Stimulated activated CD4-positive, alpha-beta T cell treated with anti-CD3 and anti-CD28 coated beads, Interleukin-1b, Interleukin-23, amount 100 ng/mL, for 4 hours (primary cell): ENCODE measurements at places on chromosomes 3 and 15.

DNA sequence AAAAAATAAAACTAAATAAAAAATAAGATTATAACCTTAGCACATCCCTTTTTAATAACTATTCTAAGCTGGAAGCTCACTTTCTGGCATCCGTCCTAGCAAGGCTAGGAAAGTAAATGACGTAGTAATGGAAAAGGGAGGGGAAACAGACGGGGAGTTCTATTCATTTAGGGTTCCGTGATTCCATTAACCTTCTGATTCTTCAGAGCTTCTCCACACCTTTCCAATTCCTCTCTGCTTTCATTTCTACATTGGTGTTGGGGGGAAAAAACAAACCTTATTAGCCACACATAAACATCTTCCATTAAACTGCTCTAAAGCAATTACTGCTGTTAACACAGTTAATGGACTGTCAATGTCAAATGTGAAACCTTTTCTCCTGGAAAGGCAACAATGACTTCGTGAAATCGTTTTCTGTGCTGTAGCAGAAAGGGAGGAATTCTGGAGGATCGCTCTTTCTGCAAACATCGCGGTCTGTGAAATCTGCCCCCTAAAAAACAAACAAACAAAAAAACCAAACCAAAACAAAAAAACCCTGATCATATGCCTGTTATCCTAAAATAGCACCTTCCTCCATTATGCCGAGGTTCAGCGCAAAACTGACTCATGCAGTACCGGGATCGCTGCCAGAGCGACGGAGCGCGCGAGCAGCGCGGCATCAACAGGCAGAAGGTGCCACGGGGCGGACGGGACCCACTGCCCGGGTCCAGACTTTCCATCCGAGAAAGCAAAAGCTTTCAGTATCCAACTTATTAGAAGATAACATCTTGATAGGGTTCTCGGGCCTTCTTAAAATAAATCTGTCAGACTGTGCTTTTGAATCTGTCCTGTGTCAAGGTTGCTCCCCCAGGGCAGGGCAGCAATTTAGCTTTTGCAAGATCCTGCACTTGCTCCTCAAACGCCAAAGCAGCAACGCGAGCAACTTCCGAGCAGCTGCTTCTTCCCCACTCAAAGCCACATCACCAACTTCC lies 156.2 kb downstream of the FGF12 start:
- no peak for DNase-seq

GRCh38 chr3:143884861-143885260 lies 36.6 kb upstream of the SLC9A9 start:
- no peak for DNase-seq

- no peak for DNase-seq
Observed at GRCh38 chr15:38714309-38715072, 149.9 kb upstream of the RASGRP1 start.

DNA sequence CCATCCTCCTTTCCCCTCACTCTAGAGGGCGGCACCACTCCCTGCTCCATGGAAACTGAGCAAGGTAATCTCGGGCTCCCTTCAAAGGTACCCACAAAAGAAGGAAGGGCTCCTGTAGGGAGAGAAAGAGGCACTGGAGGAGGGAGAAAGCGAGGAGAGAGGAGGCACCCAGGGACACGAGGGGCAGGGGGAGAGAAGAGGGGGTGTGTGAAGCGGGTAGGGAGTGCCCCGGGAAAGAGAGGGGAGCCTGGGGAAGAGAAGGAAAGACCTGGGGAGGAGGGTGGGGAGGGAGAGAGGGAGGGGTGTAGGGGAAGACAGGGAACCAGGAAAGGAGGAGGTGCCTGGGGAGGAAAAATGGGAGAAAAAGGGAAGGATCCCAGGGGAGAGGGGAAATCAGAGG lies 523 bp downstream of the VILL start:
- no peak for DNase-seq

DNA sequence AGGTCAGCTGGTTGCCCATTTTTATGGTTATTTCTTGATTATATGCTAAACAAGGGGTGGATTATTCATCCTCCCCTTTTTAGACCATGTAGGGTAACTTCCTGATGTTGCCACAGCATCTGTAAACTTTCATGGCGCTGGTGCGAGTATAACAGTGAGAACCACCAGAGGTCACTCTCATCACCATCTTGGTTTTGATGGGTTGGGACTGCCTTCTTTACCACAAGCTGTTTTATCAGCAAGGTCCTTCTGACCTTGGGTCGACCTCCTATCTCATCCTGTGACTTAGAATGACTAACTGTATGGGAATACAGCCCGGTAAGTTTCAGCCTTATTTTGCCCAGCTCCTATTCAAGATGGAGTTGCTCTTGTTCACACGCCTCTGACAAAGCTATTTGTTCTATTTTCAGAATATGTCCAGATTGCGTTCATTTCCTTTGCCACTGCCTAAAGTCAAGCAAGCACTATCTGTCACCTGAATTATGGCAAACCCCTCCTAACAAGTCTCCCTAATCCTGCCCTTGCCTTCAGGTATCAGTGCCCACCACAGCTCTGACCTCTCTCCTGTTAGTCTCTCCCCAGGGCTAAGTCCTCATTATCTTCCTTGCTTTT lies 308.5 kb downstream of the ROBO2 start:
- no peak for DNase-seq

GRCh38 chr3:57004229-57004628 lies 56.2 kb upstream of the SPATA12 start:
- DNase-seq = no peak

GRCh38 chr15:77784361-77785292 lies 151.9 kb upstream of the LINGO1 start:
- DNase-seq = no peak

GRCh38 chr3:72738752-72739530 lies 109.3 kb downstream of the SHQ1 start:
- peak; percentile 67 for DNase-seq

GRCh38 chr3:197912741-197913476 lies 37.1 kb upstream of the RPL35A start:
- no peak for DNase-seq

DNA sequence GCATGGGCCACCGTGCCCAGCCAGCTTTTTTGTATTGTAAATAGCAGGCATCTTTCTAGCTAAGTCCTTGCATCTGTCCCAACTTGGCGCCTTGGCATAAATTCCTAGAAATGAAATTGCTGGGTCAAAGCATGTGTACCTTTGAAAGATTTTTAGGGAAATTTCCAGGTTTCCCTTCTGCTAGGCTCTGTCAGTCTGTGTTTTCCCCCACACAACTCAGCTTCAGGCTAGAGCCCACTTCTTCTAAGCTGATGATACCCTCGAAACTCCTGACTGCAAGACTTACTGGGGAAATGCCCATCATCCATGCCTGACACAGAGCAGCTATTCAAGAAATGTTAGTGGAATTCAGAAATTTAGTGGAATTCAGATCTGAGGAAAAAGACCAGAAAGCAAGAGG lies 10.8 kb upstream of the RPL32 start:
- no peak for DNase-seq
